ENCODE measurements at places on chromosomes 1 and 21.

DNA sequence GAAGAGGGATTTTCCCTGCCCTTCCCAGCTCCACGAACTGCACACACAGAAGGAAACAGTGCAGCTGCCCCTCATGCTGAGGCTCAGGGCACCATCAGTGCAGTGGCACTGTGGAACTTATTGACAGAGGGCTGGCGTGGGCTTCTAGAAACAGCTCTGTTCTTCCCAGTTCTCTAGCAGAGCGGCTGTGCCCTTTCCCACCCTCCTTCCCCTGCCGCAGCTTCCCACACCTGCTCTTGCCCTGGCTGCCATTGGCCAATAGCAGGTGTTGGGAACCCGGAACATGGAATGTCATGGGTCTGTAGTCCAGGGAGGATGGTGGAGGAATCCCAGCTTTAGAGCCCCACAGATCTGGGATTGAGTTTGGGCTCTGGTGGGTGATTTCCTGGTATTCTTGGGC is 343.8 kb downstream of the RPS6KC1 start:
- DNase-seq, result no peak

GRCh38 chr1:224770336-224770693 is 154.2 kb downstream of the CNIH3 start:
- DNase-seq, result no peak

DNA sequence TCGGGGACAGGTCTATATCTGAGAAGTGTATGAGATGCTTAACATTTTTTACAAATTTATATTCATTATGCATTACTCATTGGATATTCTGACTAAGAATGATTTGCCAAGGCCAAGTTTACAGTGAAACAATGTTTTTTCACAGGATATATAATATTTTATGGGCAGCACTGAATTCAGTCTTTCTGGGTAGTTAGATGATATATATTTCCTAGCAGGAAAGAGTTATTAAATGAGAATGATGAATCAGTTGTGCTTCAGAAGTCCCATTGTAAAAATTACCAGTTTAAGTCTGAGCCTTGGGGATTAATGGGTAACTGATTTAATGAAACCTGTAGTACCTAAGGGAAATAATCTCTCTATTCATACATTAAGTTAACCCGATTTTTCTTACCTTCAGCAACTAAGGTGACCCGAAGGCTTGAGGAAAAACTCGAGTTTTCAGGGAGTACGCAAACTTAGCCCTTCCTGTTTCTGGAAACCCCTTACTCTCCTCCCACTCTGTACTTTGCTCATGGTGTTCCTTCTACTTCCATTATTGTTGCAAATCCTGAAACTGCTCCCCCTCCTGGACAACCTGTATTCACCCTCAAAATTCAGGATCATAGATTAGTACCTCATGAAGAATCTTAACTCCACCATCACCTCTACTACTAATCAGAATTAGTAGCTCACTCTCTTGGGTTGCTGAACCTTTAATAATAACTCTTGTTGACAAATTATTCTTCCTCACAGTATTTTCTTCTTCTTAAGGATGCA is 135.1 kb downstream of the AK5 start:
- no peak for DNase-seq

DNA sequence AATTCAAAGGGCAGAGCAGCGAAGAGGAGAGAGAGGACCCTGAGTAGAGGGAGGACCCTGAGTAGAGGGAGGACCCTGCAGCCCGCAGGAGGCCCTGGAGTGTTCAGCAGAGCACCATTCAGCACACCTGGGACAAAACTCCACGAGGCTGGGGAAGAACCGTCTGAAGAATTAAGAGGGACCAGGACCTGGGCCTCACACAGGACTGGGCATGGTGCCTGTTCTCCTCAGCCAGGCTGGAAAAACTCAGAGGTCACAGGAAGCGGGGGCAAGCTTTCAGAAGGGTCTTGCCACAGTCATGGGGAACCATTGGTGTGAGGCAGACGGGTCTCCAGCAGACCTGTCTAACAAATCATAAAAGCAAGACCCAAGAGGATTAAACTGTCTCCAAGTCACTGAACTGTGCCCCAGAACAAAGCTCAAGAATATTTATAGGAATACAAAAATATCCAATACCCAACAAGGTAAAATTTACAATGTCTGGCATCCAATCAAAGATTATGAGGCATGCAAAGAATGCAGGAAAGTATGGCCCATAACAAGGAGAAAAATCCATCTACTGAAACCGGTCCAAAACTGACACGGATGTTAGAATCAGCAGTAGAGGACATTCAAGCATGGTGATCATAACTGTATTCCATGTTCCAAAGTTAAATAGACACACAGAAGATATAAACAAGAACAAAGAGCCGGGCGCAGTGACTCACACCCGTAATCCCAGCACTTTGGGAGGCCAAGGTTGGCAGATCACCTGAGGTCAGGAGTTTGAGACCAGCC is 30.6 kb downstream of the MORN1 start:
- no peak for DNase-seq

GRCh38 chr1:109882288-109883245 is 28.1 kb upstream of the CSF1 start:
- no peak for DNase-seq
